ENCODE measurements at places on chromosomes 5 and 9. TPM values are rescaled to one million over a fixed set of nuclear protein-coding genes. Genes with fewer than 3 reads are reported as not detected.

- H3K27me3 ChIP-seq, result no peaks in the 10 kb centered on the region
- no peak for DNase-seq
- H3K36me3 ChIP-seq, result no peaks in the 10 kb centered on the region
- H3K27ac ChIP-seq, result no peak overlapping the region
- H3K4me1 ChIP-seq, result no peaks in the 10 kb centered on the region
Observed at GRCh38 chr5:136957428-136957827, 541.7 kb downstream of the SPOCK1 start.

GRCh38 chr5:172648013-172648381 lies 6.9 kb downstream of the NEURL1B start:
- H3K4me1 ChIP-seq, result no peaks in the 10 kb centered on the region
- no peak for DNase-seq
- peaks cover 10% of the 10 kb centered on the region for H3K36me3 ChIP-seq
- no peak overlapping the region for H3K4me3 ChIP-seq

DNA sequence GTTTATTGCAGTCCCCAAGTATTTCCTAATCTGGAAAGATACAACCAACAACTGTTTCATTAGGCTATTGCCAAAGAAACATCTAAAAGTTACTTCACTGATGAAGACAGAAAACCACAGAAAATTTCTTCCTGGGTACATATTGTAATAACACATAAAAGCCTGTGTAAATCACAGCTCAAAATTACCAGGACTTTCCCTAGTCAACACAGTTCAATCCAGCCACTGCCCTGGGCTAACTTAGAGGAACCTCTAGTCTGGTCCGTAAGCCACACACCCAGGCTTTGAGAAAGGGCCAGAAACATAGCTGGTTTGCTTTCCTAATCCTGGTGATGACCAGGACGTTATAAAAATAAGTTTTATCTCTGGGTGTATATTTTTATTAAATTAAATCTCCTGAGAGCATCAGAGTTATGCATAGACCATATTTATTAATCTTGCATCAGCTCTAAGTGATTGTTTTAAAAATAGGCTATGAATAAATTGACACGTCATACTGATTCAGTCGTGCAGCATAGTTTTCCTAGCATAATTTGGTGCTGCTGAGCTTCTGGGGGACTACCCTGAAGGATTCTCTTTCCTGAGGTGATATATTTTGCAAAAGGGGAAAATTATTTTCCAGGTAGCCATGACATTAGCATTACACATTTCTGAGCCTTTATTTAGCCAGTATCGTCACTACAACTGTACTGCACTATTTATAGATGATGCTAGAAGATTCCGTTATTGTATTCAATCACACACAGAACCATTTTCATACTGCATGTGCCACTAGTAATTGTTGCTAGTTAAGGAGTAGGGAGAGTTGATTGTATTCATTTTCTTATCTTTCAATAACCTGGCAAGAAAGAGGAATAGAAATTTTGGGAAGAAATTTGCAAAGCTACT lies 12.6 kb upstream of the MUSK start:
- no peaks in the 10 kb centered on the region for H3K27me3 ChIP-seq
- H3K4me3 ChIP-seq, result no peak overlapping the region
- no peak overlapping the region for H3K27ac ChIP-seq
- H3K4me1 ChIP-seq, result no peaks in the 10 kb centered on the region
- no peaks in the 10 kb centered on the region for H3K36me3 ChIP-seq

GRCh38 chr5:179264783-179265513 lies 80.3 kb downstream of the ADAMTS2 start:
- no peak overlapping the region for H3K4me3 ChIP-seq
- no peaks in the 10 kb centered on the region for H3K36me3 ChIP-seq
- peaks cover 15% of the 10 kb centered on the region for H3K4me1 ChIP-seq
- no peak for DNase-seq
- no peak overlapping the region for H3K27ac ChIP-seq
- H3K27me3 ChIP-seq, result no peaks in the 10 kb centered on the region

DNA sequence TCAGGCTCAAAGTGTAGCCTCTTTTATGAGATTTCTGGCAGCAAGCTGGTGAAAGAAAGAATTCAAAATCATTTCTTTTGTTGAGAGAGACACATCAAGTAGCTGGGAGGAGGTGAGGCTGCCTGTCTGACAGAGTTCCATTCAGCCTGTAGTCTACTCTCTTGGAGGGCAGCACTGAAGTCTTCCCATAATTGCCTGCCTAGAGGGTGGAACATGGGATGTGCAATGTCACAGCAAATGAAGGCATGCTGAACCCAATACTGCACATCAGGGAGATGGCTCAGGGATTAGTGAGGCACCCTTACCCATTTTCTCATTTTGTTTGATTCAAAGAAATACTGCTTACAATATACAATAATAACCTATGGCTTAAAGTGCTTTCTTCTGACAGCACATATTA lies 475.7 kb downstream of the TMEM232 start:
- no peak for DNase-seq
- H3K4me1 ChIP-seq, result no peaks in the 10 kb centered on the region
- H3K27ac ChIP-seq, result no peak overlapping the region
- no peak overlapping the region for H3K4me3 ChIP-seq
- H3K27me3 ChIP-seq, result no peaks in the 10 kb centered on the region

DNA sequence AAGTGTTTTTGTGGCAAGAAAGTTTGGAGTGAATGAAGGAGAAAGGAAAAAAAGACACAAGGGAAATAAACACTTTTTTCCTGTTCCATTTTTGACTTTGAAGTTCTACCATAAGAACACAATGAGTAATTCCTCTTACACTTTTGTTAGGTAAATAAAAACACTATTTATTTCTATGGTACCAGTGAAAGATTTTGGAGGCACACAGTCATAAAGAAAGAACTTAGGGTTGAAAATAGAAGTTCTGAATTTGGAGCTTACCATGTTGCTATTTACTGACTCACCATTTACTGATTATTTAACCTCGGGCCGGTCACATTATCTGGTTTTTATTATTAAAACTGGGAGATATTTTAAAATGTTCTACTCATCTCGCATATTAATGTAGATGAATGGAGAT lies 367.8 kb downstream of the TLE1 start:
- H3K27me3 ChIP-seq, result no peaks in the 10 kb centered on the region
- no peaks in the 10 kb centered on the region for H3K36me3 ChIP-seq
- H3K4me3 ChIP-seq, result no peak overlapping the region
- H3K4me1 ChIP-seq, result no peaks in the 10 kb centered on the region
- DNase-seq, result no peak

GRCh38 chr5:150234576-150235499 lies 45.0 kb downstream of the SLC6A7 start:
- no peak overlapping the region for H3K27ac ChIP-seq
- no peaks in the 10 kb centered on the region for H3K27me3 ChIP-seq
- H3K4me1 ChIP-seq, result no peaks in the 10 kb centered on the region
- DNase-seq, result no peak

Gene MAML1
- 27.7 TPM for total RNA-seq

Gene SPINK13
- 1.4 TPM for total RNA-seq

DNA sequence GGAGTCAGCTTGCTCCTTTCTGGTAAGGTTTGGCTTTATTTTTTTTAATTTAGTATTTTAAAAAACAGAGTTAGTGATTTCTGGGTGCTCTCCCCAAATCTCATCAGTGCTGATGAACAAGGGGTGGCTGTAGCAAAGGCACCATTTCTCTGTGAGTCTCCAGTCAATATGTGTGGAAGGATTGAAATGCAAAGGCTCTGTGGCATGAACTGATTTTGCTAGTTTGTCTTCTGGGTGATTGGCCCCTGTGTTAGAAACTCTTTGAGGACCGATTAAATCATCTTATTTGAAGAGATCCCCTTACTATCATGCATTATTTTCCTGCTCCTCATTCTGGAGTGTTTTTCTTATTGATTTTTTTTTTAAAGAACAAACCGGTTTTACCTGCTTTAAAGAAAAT lies 596 bp downstream of the TEK start:
- no peaks in the 10 kb centered on the region for H3K4me1 ChIP-seq
- H3K27ac ChIP-seq, result no peak overlapping the region
- no peaks in the 10 kb centered on the region for H3K27me3 ChIP-seq
- no peaks in the 10 kb centered on the region for H3K36me3 ChIP-seq
- H3K4me3 ChIP-seq, result no peak overlapping the region

DNA sequence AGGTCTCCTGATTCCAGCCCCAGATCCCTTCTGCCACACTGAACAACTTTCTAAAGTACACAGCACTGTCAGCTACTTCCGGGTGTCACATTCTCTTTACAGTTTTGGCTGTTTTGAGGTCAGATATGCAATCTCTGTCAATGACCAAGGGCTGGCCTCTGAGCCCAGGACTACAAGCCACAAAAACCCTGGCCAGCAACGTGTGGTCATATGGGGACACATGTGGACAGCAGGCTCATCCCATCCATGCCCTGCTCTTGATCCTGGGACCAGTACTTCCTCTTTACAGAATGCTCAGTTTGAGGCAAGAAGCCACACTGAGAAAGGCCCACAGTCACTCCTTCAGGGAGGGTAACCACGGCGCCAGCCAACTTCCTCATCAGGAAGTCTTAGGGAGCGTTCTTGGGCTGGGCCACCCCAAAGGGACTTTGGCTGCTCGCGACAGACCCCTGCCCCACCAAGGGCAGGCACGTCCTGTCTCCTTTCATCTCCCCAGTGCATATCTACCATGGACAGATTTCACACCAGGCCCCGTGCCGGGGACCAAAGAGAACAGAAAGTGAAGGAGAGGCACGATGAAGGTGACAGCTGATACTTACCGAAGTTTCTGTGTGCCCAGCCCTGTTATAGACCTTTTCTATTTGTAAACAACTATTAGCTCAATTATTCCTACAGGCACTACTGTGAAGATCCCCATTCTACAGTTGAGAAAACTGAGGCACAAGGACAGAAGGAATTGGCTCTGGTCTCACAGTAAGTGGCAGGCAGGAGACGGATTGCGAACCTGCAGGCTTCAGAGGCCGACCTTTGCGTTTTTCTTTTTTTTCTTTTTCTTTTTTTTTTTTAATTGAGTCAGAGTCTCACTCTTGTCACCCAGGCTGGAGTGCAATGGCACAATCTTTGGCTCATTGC lies 37.3 kb downstream of the STK10 start:
- H3K27ac ChIP-seq, result no peak overlapping the region
- H3K36me3 ChIP-seq, result peaks cover under 1% of the 10 kb centered on the region
- no peak overlapping the region for H3K4me3 ChIP-seq
- H3K4me1 ChIP-seq, result peaks cover 5% of the 10 kb centered on the region
- H3K27me3 ChIP-seq, result no peaks in the 10 kb centered on the region
- no peak for DNase-seq

DNA sequence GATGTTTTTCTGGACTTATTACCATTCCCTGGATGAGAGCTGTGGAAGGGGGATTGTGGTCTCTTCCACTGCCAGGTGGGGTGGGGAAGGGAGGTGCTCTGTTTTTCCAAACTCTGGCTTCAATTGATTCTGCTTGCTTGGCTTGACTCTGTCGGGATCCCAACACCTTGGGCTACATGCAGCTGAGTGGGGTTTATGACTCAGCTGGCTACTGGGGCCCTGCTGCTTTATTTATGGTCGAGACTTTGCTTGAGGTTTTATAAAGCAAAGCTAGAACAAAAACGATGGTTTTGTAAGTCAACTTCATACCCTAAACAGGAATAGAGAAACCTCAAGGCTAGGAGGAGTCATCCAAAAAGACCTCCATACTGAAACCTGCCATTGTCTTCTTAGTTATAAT lies 76.3 kb downstream of the AOPEP start:
- no peak overlapping the region for H3K27ac ChIP-seq
- no peaks in the 10 kb centered on the region for H3K36me3 ChIP-seq
- no peak for DNase-seq
- no peak overlapping the region for H3K4me3 ChIP-seq
- H3K4me1 ChIP-seq, result no peaks in the 10 kb centered on the region

Gene LCN1
- total RNA-seq, result not detected

All from adrenal gland (tissue), 19 donors.